ENCODE measurements at places on chromosomes 3 and 15. TPM values are rescaled to one million over a fixed set of nuclear protein-coding genes. Genes with fewer than 3 reads are reported as not detected.

DNA sequence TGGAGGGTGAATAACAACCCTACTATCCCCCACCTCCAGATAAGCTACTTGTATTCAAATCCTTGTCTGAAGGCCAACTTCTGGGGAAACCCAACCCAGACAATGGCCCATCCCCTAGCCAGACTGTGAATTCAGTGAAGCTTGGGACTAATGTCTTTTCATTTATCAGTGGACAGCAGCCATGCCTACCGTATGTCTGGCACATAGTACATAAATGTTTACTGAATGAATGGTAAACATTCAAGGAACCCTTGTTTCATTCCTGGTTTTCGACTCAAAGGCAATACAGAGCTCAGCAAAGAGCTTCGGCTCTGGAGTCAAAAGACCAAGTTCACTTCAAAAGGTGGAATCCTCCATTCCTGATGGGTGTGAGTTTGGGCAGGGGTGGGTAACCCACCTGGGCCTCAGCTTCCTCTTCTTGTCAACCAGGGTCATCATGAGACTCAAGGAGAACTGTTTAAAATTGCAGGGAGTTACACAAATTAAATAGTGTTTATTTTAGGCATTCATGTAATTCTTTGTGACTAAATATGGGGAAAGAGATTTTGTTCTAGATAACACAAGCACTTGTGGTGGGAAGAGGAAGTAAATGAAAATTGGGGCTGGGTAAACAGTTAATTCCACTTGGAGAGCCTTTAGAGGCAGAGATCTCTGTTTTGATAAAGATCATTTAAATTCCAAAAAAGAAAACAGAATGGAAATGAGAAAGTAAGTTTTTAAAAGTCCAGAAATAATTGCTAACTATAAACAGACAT lies 303.7 kb upstream of the WNT5A start:
- no peak for DNase-seq

DNA sequence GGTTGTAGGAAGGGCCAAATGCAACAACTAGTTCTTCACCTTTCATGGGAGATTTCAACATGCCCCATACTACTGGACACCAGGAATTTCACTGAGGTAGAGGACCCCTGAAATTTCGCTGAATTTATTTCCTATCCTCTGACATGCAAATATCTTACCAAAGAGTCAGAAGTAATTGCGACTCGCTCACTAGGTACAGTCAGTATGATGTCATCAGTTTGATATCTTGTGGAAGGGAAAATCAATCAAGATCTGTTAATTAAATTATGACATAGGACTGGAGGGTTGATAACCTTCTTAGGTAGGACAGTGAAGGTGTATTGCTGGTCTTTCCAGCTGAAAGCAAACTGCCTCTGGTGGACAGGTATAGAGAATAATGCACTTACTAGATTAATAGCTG lies 74.9 kb upstream of the TNIK start:
- DNase-seq: no peak

GRCh38 chr3:102466001-102466400 lies 31.2 kb downstream of the ZPLD1 start:
- DNase-seq: no peak

DNA sequence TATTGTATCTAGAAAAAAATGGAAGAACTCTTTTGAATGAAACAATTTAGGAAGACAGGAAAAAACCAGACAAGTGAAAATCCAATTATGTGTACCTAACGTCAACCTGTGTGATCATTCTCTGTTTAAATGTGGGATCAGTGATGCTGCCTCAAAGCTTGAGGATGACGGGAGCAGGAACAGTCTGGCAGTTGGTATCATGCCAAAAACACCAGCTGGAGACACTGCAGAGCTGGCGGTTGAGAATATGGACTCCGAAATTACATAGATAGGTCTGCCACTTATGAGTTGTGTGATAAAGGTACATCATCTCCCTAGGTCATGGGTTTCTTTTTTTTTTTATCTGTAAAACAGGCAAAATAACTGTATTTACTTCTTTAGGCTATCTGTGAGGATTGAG lies 480.5 kb downstream of the CNTN4 start:
- DNase-seq: no peak

Gene DCLK3
- total RNA-seq: not detected

Gene CASR
- not detected for total RNA-seq

Gene HOMER2
- 1.5 TPM for total RNA-seq

Gene CSTA
- 15.2 TPM for total RNA-seq

Gene CACNA1D
- 1.9 TPM for total RNA-seq

Gene MASP1
- 19.2 TPM for total RNA-seq

Gene ZNF501
- 13.1 TPM for total RNA-seq

All from fibroblast of the aortic adventitia (primary cell).